ENCODE measurements at places on chromosomes 6 and 20. TPM values are rescaled to one million over a fixed set of nuclear protein-coding genes. Genes with fewer than 3 reads are reported as not detected.

The BTN2A1 gene
- 54.8 TPM for total RNA-seq

- no peaks in the 10 kb centered on the region for H3K36me3 ChIP-seq
- DNase-seq, result no peak
- H3K4me3 ChIP-seq, result no peak overlapping the region
- no peaks in the 10 kb centered on the region for H3K4me1 ChIP-seq
- H3K27me3 ChIP-seq, result no peaks in the 10 kb centered on the region
- H3K27ac ChIP-seq, result no peak overlapping the region
These were observed 84.8 kb downstream of the NCR2 start for GRCh38 chr6:41420186-41420585.

GRCh38 chr20:47220161-47220582 is 136.3 kb downstream of the ZMYND8 start:
- no peak overlapping the region for H3K4me3 ChIP-seq
- H3K27me3 ChIP-seq, result no peaks in the 10 kb centered on the region
- no peaks in the 10 kb centered on the region for H3K4me1 ChIP-seq

- peak overlapping the region; percentile 84 for H3K4me3 ChIP-seq
- H3K27ac ChIP-seq, result peak overlapping the region; percentile 99
- DNase-seq, result no peak
- no peaks in the 10 kb centered on the region for H3K4me1 ChIP-seq
- H3K27me3 ChIP-seq, result no peaks in the 10 kb centered on the region
These were observed 445 bp downstream of the RAB32 start for GRCh38 chr6:146543940-146544615.

DNA sequence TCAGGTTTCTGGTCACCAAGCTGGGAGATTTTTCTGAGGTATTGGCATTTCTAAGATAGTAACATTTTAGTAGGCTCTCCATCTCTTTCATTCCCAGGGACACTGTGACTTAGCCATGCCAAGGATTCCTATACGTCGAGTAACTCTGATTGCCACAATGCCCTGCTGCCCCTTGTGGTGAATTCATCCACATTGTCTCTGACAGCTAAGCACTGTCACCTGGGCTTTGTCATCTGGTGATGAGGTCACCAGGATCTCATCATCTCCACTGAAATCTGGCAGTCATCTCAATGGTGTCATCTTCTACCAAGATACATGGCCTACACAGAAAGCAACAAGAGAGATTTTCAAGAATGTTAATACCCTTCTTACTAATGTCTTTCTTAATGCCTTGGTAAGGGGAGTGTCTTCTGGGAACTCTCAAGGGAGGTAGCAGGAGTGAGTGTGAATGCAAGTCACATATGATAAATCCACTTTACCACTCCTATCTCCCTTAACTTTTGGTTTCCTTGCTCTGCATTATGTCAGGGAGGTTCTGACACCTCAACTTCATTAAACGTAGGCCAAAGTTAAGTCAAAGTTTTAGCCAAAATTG is 246.7 kb downstream of the CD109 start:
- no peaks in the 10 kb centered on the region for H3K27me3 ChIP-seq
- no peak overlapping the region for H3K27ac ChIP-seq
- DNase-seq, result no peak
- H3K36me3 ChIP-seq, result no peaks in the 10 kb centered on the region
- no peak overlapping the region for H3K4me3 ChIP-seq

DNA sequence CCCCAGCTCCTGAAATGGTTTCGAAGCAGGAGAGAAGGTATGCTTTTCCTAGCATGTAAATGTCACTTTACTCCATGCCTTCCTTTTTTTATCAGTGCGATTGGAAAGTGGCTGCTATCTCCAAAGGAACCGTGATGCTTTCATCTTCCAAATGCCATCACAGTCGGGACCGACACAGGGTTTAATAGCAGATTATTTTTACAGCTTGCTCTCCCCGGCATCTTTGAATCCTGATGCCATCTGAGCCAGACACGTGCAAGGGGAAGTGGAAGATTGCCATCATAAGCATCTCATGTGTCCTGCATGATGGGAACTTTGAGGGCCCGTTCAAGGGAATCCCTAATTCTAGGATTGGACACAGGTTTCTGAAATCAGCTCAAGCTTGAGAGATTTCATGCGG is 253.4 kb upstream of the KCNG1 start:
- H3K27ac ChIP-seq, result no peak overlapping the region
- no peaks in the 10 kb centered on the region for H3K36me3 ChIP-seq
- no peaks in the 10 kb centered on the region for H3K27me3 ChIP-seq
- no peak overlapping the region for H3K4me3 ChIP-seq
- H3K4me1 ChIP-seq, result no peaks in the 10 kb centered on the region

- DNase-seq, result peak; percentile 83
- peak overlapping the region; percentile 51 for H3K4me3 ChIP-seq
- H3K27ac ChIP-seq, result peak overlapping the region; percentile 80
- no peaks in the 10 kb centered on the region for H3K27me3 ChIP-seq
- no peaks in the 10 kb centered on the region for H3K4me1 ChIP-seq
These were observed 11.3 kb downstream of the STMN3 start for GRCh38 chr20:63641792-63642523.

- peak; percentile 31 for DNase-seq
- no peak overlapping the region for H3K27ac ChIP-seq
- no peaks in the 10 kb centered on the region for H3K4me1 ChIP-seq
- H3K27me3 ChIP-seq, result no peaks in the 10 kb centered on the region
- no peaks in the 10 kb centered on the region for H3K36me3 ChIP-seq
These were observed 44.6 kb downstream of the TAF4 start for GRCh38 chr20:62020935-62021701.

GRCh38 chr20:11551479-11551878 is 366.2 kb upstream of the BTBD3 start:
- no peak overlapping the region for H3K27ac ChIP-seq
- DNase-seq, result no peak
- H3K36me3 ChIP-seq, result no peaks in the 10 kb centered on the region
- no peaks in the 10 kb centered on the region for H3K27me3 ChIP-seq
- no peak overlapping the region for H3K4me3 ChIP-seq

GRCh38 chr6:161237176-161237575 is 36.7 kb downstream of the AGPAT4 start:
- H3K36me3 ChIP-seq, result no peaks in the 10 kb centered on the region
- H3K4me1 ChIP-seq, result no peaks in the 10 kb centered on the region
- DNase-seq, result no peak
- no peak overlapping the region for H3K4me3 ChIP-seq

GRCh38 chr6:30724906-30725667 is 4.9 kb downstream of the TUBB start:
- H3K27me3 ChIP-seq, result no peaks in the 10 kb centered on the region
- no peaks in the 10 kb centered on the region for H3K4me1 ChIP-seq
- DNase-seq, result no peak
- H3K36me3 ChIP-seq, result no peaks in the 10 kb centered on the region

DNA sequence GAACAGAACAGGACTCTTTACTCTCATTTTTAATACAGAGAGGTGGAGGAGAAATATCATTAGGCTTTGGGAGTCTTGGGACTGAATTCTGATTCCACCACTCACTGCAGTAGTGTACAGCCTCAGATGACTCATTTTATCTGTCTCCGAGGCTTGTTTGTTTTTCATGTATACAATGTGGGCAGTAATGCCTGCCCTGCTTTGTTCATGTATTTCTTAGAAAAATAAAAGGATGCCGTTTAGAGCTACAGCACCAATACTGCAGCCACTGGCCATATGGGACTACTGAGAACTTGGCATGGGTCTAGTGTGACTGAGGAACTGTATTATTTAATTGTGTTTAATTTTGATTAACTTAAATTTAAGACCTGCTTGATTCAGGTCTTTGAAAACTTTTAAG is 41.2 kb upstream of the JAG1 start:
- H3K36me3 ChIP-seq, result no peaks in the 10 kb centered on the region
- no peak overlapping the region for H3K4me3 ChIP-seq
- H3K4me1 ChIP-seq, result no peaks in the 10 kb centered on the region
- no peak overlapping the region for H3K27ac ChIP-seq
- DNase-seq, result no peak

The SLC4A11 gene
- total RNA-seq, result 0.91 TPM

The NR2E1 gene
- total RNA-seq, result not detected

The OR2H2 gene
- not detected for total RNA-seq

DNA sequence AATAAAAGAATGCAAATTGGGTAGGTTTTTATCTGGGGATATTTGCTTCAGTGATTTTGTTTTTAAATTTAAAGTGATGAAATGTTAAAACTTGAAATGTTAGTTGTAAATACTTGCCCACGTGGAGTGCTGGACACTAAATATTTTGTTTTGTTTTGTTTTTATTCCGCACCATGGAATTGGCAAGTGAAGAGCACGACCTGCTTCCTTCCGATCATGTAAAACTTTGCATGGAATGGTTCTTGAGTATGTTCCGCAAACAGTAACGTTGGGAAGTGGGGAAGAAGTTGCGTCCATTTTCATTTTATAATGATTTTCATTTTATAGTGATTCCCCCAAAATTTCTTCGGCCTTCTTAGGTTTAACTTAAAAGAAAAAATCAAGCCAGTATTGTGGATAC is 765 bp downstream of the IRAK1BP1 start:
- no peaks in the 10 kb centered on the region for H3K4me1 ChIP-seq
- peak overlapping the region; percentile 93 for H3K4me3 ChIP-seq
- no peaks in the 10 kb centered on the region for H3K36me3 ChIP-seq
- no peak overlapping the region for H3K27ac ChIP-seq
- no peaks in the 10 kb centered on the region for H3K27me3 ChIP-seq

- H3K4me3 ChIP-seq, result no peak overlapping the region
- DNase-seq, result no peak
- no peaks in the 10 kb centered on the region for H3K27me3 ChIP-seq
These were observed 66.3 kb upstream of the TNFAIP3 start for GRCh38 chr6:137800762-137801161.

GRCh38 chr6:36120539-36120938 is 9.8 kb upstream of the MAPK13 start:
- H3K36me3 ChIP-seq, result no peaks in the 10 kb centered on the region
- H3K27me3 ChIP-seq, result no peaks in the 10 kb centered on the region
- no peak overlapping the region for H3K4me3 ChIP-seq
- no peak for DNase-seq
- H3K4me1 ChIP-seq, result no peaks in the 10 kb centered on the region

GRCh38 chr6:159969921-159970320 is 1.0 kb downstream of the IGF2R start:
- peak overlapping the region; percentile 98 for H3K27ac ChIP-seq
- H3K4me3 ChIP-seq, result peak overlapping the region; percentile 46
- peaks cover 13% of the 10 kb centered on the region for H3K4me1 ChIP-seq
- DNase-seq, result peak; percentile 70

- no peaks in the 10 kb centered on the region for H3K4me1 ChIP-seq
- H3K36me3 ChIP-seq, result no peaks in the 10 kb centered on the region
- H3K27me3 ChIP-seq, result no peaks in the 10 kb centered on the region
- DNase-seq, result no peak
- no peak overlapping the region for H3K27ac ChIP-seq
- no peak overlapping the region for H3K4me3 ChIP-seq
These were observed 40.5 kb downstream of the FAM120B start for GRCh38 chr6:170347091-170347490.

GRCh38 chr6:137487181-137487868 is 6.9 kb downstream of the OLIG3 start:
- H3K4me1 ChIP-seq, result no peaks in the 10 kb centered on the region
- no peak overlapping the region for H3K4me3 ChIP-seq
- H3K27ac ChIP-seq, result no peak overlapping the region
- no peaks in the 10 kb centered on the region for H3K36me3 ChIP-seq

The ELOVL2 gene
- not detected for total RNA-seq

DNA sequence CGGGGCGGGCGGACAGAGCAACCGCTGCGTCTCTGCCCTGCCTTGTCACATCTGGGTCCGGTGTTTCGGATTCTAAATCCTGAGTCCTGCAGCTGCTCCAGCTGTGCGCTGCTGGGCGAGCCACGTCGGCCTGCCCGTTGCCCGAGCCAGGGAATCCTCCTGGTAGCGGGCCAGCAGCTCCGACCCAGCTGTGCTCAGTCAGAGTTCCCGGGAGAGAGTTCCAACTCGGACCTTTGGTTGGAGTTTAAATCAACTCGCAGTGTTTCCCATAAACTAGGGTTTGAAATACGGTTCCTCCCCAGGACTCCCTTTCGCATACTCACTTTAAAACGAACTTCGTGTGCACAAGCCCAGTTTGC is 315 bp upstream of the PDE10A start:
- H3K4me1 ChIP-seq, result peaks cover 9% of the 10 kb centered on the region
- H3K27me3 ChIP-seq, result peaks cover 8% of the 10 kb centered on the region
- H3K4me3 ChIP-seq, result peak overlapping the region; percentile 60
- DNase-seq, result peak; percentile 49
- no peaks in the 10 kb centered on the region for H3K36me3 ChIP-seq

The EFCAB8 gene
- total RNA-seq, result 1.4 TPM

GRCh38 chr20:5772704-5773103 is 22.5 kb downstream of the SHLD1 start:
- no peaks in the 10 kb centered on the region for H3K27me3 ChIP-seq
- H3K4me3 ChIP-seq, result no peak overlapping the region
- no peaks in the 10 kb centered on the region for H3K36me3 ChIP-seq
- no peak overlapping the region for H3K27ac ChIP-seq
- no peaks in the 10 kb centered on the region for H3K4me1 ChIP-seq

DNA sequence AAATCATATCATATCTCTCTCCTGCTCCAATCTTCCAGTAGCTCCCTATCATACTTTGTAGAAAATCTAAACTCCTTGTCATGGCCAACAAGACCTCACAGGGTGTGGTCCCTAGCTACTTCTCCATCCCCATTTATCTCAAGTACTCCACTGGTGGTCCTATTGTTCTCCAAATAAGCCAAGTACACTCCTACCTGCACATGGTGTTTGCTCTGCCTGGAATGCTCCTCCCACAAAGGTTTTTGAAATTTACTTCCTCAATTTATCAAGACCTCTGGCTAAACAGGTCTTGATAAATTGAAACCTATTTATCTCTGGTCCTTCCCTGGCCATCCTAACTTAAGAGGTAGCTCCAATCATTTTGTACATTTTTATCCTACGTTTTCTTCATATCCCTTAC is 12.1 kb downstream of the TMX4 start:
- no peak overlapping the region for H3K27ac ChIP-seq
- H3K27me3 ChIP-seq, result no peaks in the 10 kb centered on the region
- DNase-seq, result no peak
- no peaks in the 10 kb centered on the region for H3K36me3 ChIP-seq
- H3K4me1 ChIP-seq, result no peaks in the 10 kb centered on the region

- no peak overlapping the region for H3K27ac ChIP-seq
- no peaks in the 10 kb centered on the region for H3K36me3 ChIP-seq
- peaks cover 14% of the 10 kb centered on the region for H3K27me3 ChIP-seq
- H3K4me1 ChIP-seq, result no peaks in the 10 kb centered on the region
These were observed 4.2 kb downstream of the PRSS16 start for GRCh38 chr6:27251606-27252251.

The PI16 gene
- 8.2 TPM for total RNA-seq

The CLIC5 gene
- total RNA-seq, result 1.5 TPM

All from uterus (tissue), 4 donors.